ENCODE measurements at places on chromosomes 3 and 15. TPM values are rescaled to one million over a fixed set of nuclear protein-coding genes. Genes with fewer than 3 reads are reported as not detected.

Gene CLRN1
- not detected for total RNA-seq

Gene PML
- 31.9 TPM for total RNA-seq

Gene ZNF501
- total RNA-seq: 13.1 TPM

Gene PPM1L
- 1.4 TPM for total RNA-seq

Gene IL17RD
- 13.6 TPM for total RNA-seq

DNA sequence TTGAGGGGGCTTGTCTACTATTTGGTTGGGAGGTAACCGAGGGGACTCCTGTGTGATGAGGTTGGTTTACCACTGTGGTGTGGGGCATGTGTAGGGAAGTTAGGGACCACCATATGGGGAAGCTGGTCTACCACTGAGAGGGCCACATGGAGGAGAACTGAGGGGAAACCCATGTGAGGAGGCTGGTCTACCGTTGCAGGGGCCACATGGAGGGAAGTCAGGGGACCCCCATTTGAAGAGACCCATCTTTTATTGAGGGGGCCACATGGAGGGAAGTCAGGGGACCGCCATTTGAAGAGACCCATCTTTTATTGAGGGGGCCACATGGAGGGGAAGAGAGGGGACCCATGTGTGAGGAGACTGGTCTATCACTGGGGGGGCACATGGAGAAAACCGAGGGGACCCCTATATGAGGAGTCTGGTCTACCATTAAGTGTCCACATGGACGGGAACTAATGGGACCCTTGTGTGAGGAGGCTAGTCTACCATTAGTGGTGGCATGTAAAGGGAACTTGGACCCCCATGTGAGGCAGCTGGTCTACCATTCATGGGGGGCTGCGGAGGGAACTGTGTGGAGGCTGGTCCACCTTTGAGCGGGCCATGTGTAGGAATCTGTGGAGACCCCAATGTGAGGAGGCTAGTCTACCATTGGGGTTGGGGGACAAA, 165.5 kb downstream of the FBLN2 start:
- no peak for DNase-seq

GRCh38 chr3:13189639-13190377, 116.6 kb upstream of the IQSEC1 start:
- DNase-seq: peak; percentile 8

- DNase-seq: no peak
Measured at GRCh38 chr3:41118461-41119390, 80.6 kb upstream of the CTNNB1 start.

GRCh38 chr3:33174095-33174494, 44.5 kb downstream of the SUSD5 start:
- DNase-seq: no peak

Measured in fibroblast of the aortic adventitia (primary cell).